ENCODE measurements at places on chromosomes 2 and 18.

- DNase-seq: no peak
Measured at GRCh38 chr2:192194265-192194865, 368 bp downstream of the TMEFF2 start.

GRCh38 chr2:224126003-224126402 is 86.9 kb upstream of the SERPINE2 start:
- no peak for DNase-seq

- DNase-seq: no peak
Measured at GRCh38 chr2:171147081-171147480, 13.6 kb downstream of the TLK1 start.

DNA sequence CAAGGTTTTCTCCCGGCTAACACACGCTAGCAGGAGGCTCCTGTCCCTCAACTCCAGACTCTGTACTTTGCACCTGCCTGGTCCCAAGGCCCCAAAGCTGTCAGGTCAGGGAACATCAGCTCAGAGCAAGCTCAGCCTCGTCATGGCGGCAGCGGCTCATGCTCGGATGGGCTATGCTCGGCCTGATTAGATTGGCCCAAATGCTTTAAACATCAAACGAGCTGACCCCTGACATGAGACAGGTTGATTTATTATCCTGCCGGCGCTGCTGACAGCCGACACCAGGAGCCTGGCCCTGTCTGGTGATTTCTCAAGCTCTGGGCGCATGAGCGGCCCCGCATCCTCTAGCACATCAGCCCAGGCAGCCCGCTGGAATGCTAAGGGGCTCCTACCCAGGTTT is 436.4 kb downstream of the EIPR1 start:
- no peak for DNase-seq

GRCh38 chr18:26911840-26912239 is 46.3 kb upstream of the AQP4 start:
- no peak for DNase-seq

DNA sequence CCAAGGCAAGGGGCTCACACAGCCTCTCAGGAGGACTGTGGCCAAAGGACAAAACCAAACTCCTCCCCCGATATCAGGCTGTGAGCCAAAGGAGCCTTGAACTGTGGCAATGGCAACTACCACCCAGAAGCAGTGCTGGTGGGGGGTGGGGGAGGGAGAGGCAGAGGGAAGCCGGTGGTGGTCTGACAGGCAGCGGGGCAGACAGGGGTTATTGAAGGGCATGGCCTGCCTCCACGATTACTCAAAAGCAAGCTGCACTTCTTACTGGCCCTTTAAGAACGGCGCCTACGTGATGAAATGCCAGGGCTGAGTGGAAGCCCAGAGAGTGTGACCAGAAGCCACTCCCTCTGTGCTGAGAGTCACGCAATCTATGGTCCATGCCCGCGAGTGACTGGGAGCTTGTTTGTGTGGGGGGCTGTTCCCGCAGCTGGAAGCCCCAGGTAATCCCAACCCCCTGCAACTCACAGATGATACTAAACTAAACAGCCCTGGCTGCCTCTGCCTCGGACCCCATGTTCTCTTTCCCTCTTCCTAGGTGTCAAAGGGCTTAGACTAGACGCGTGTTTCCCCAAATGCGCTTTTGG is 128.2 kb upstream of the CXCR4 start:
- no peak for DNase-seq

DNA sequence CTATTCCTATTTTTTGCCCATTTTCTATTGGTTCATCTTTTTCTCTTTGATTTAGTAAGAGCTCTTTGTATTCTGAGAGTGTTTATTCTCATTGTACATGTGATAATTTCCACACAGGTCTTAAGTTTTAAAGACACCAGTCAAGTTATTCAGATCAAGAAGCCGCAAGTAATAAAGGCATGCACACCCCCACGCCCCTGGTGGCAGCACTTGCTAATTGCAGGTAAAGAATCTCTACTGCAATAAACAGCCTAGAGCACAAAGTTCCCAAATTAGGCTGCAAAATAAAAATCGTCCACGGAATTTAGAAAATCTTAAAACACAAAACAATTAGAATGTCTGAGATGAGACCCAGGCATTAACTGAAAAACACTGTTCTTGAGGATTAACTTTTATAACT is 45.2 kb downstream of the ST3GAL5 start:
- DNase-seq: no peak

DNA sequence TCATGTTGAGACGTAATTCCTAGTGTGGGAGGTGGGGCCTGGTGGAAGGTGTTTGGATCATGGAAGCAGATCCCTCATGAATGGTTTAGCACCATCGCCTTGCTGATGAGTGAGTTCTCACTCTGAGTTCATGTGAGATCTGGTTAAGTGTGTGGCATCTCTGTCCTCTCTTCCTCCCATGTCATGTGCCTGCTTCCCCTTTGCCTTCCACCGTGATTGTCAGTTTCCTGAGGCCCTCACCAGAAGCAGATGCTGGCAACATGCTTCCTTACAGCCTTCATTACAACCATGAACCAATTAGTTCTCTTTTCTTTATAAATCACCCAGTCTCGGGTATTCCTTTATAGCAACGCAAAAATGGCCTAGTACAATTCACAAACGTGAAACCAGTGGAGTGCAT is 14.6 kb upstream of the MCM6 start:
- DNase-seq: no peak

Data from GM12891 (cell line).